SJSA1 (cell line): ENCODE measurements at places on chromosomes 16 and 17. TPM values are rescaled to one million over a fixed set of nuclear protein-coding genes. Genes with fewer than 3 reads are reported as not detected.
A peak's percentile ranks its signal among the peaks of the same experiment; 100 is the strongest.

- DNase-seq = no peak
Measured at GRCh38 chr17:73334771-73335513, 23.1 kb upstream of the CDC42EP4 start.

DNA sequence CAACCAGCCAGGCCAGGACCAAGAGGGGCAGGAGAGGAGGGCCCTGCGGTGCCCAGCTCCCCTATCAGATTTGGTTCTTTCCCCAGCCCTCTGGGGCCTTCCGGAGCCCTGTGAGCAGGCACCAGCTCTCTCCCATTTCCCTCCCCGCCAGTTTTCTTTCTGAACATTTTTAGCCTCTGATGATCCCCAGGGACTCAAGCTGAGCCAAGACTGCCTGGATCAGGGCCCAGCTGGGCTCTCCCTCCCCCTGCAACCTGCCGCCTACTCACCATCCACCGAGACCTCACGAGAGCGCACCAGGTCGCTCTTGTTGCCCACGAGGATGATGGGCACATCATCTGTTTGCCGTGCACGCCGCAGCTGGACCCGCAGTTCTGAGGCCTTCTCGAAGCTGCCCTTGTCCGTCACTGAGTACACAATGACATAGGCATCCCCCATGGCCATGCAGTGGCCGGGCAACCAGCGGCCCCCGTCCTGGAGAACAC is 2.0 kb downstream of the RRAD start:
- no peak for DNase-seq

GRCh38 chr17:71234349-71234748 is 886.5 kb upstream of the SOX9 start:
- no peak for DNase-seq

GRCh38 chr17:8766731-8767130 is 8.4 kb upstream of the SPDYE4 start:
- DNase-seq = no peak

- no peak for DNase-seq
Measured at GRCh38 chr16:84234321-84235241, 5.2 kb downstream of the KCNG4 start.

- no peak for DNase-seq
Measured at GRCh38 chr16:83854420-83854819, 44.5 kb upstream of the MLYCD start.

- DNase-seq = no peak
Measured at GRCh38 chr17:74808714-74809430, 32.7 kb upstream of the NAT9 start.

GRCh38 chr16:10100829-10101228 is 81.4 kb downstream of the GRIN2A start:
- DNase-seq = no peak

- peak; percentile 5 for DNase-seq
Measured at GRCh38 chr16:35713762-35714650, 2254.6 kb downstream of the TP53TG3F start.

DNA sequence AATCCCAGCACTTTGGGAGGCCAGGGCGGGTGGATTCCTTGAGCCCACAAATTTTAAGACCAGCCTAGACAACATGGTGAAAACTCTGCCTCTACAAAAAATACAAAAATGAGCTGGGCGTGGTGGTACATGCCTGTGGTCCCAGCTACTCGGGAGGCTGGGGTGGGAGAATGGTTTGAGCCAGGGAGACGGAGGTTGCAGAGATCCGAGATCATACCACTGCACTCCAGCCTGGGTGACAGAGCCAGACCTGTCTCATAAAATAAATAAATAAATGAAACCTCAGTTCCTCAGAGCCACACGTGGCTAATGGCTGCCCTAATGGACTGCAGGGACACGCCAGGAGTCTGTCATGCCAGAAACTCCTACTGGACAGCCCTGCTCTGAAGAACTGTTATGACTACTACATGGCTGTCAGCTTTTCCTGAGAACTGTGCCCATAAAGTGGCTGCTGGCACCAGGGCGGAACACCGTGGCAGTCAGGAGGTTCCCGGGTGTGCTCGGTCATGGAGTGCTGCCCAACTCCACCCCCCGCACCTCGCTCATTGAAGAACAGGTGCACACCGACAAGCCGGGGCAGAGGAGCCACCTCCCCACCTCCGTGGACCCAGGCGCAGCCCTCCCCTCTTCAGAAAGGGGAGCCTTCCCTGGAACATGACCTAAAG is 4.3 kb downstream of the TMEM11 start:
- DNase-seq = no peak

DNA sequence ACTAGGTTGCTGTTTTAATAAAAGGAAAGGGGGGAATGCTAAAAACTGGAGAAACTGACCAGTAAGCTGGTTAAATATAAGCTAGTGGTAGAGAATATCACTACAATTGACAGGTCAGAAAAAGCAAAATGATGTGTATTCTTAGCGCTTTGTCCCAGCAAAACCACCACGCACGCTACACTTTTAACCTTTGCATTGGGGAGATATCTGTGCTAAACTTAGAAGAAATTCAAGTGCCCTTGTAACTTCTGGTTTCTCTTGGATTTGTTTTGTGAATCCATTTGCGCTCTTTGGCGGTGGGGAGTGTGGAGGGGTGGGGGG is 1.4 kb downstream of the GAN start:
- no peak for DNase-seq

DNA sequence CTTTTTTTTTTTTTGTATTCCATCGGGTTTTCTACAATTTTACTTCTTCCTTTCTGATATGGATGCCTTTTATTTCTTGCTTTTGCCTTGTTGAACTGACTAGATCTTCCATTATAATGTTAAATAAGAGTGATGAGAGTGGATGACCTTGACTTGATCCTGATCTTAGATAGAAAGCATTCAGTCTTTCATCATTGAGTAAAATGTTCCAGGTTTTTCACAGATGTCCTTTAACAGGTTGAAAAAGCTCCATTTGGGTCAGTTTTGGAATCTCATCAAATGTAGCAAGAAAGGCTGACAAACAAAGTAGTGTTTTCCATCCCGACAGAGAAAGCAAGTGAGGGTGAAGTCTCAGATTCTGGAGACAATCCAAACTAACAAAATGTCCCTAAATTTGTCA is 27.2 kb upstream of the WIPI1 start:
- DNase-seq = no peak

- no peak for DNase-seq
Measured at GRCh38 chr17:82031885-82032627, 578 bp downstream of the RAC3 start.

- DNase-seq = no peak
Measured at GRCh38 chr17:82938486-82938872, 98.7 kb upstream of the ZNF750 start.

- DNase-seq = no peak
Measured at GRCh38 chr16:3046641-3047386, 453 bp downstream of the MMP25 start.

- no peak for DNase-seq
Measured at GRCh38 chr17:16889088-16889465, 82.8 kb downstream of the TNFRSF13B start.

DNA sequence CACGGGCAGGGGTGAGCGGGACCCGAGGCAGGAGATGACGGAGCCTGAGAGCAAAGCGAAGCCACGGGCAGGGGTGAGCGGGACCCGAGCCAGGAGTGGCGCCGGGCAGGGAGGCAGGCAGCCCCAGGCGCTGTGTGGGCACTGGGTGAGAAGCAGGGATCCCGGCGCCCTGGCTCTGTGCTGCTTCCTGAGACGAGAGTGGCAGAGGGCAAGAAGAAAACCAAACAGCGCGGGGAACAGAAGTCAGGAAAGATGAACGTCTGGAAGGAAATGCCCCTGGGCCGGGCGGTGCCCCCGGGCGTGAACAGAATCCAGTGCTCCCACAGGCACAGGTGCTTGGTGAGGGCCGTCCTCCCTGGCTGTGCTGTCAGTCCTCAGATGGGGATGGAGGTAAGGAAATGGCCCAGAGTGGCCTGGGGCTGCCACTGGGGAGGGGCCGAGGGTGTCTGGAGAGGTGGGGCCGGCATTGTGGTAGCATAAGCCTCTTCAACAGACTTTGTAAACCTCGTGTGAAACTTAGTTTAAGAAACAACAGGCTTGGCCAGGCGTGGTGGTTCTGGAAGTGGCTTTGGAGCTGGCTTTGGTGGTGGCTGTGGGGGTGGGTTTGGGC is 9.8 kb downstream of the ASPSCR1 start:
- peak; percentile 48 for DNase-seq

DNA sequence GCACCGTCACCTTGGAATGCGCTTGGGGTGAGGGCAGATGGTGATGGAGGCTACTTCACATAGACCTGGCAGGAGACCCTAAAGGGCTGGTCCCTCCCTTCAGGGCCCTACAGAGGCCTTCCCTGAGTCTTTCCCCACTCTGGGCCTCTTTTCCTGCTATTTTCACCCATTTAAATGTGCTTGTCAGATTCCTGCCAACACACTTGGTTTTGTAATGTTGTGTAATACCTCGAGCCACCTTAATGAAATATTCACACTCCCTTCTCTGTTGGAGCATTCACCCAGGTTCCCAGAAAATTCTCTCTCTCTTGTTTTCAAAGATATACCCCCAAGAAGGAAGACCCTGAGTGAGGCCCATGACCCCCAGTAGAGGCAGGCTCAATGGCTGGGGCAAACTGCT is 456.6 kb upstream of the DYNLRB2 start:
- DNase-seq = no peak

- no peak for DNase-seq
Measured at GRCh38 chr16:66881964-66882508, 1.7 kb downstream of the PDP2 start.

GRCh38 chr17:65572581-65573281 is 11.3 kb upstream of the AXIN2 start:
- DNase-seq = no peak

GRCh38 chr17:75876938-75877751 is 1.2 kb downstream of the TRIM47 start:
- DNase-seq = peak; percentile 99

GRCh38 chr17:83178533-83179304 is 99.3 kb downstream of the METRNL start:
- DNase-seq = peak; percentile 40

DNA sequence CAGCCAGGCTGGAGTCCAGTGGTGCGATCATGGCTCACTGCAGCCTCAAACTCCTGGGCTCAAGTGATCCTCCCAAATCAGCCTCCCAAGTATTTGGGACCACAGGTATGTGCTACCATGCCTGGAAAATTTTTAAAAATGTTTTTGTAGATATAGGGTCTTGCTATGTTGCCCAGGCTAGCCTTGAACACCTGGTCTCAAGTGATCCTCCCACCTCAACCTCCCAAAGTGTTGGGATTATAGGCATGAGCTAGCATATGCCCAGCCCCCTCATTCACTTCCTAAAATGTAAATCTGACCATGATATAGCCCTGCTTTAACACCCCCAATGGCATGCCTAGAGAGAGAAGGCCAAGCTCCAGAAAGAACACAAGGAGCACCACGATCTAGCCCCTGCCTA is 98.6 kb downstream of the NDE1 start:
- no peak for DNase-seq

GRCh38 chr17:73639932-73640331 is 4.3 kb downstream of the SDK2 start:
- no peak for DNase-seq

GRCh38 chr16:26019381-26020242 is 327.9 kb downstream of the HS3ST4 start:
- no peak for DNase-seq

- no peak for DNase-seq
Measured at GRCh38 chr16:65624666-65625065, 502.8 kb upstream of the CDH11 start.

DNA sequence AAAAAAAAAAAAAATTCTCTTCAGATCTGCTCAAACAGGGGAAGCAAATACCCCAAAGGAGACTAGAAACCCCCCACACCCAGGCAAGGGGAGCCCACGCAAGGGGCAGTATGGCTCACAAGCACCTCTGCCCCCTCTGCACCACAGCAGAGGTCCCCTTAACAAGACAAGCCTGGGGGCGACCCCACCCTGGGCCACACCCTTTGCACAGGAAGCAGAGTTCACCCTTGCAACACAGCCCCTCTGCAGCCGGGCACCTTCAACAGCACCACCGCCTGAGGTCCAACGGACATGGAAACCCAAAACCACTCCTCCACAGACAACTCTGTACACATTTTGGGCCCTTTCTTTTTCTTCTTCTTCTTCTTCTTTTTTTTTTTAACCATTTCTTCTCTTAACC is 12.8 kb downstream of the AXIN1 start:
- no peak for DNase-seq

- no peak for DNase-seq
Measured at GRCh38 chr17:57424777-57425188, 168.5 kb downstream of the MSI2 start.

- DNase-seq = no peak
Measured at GRCh38 chr16:48950184-48950583, 331.5 kb downstream of the CBLN1 start.

DNA sequence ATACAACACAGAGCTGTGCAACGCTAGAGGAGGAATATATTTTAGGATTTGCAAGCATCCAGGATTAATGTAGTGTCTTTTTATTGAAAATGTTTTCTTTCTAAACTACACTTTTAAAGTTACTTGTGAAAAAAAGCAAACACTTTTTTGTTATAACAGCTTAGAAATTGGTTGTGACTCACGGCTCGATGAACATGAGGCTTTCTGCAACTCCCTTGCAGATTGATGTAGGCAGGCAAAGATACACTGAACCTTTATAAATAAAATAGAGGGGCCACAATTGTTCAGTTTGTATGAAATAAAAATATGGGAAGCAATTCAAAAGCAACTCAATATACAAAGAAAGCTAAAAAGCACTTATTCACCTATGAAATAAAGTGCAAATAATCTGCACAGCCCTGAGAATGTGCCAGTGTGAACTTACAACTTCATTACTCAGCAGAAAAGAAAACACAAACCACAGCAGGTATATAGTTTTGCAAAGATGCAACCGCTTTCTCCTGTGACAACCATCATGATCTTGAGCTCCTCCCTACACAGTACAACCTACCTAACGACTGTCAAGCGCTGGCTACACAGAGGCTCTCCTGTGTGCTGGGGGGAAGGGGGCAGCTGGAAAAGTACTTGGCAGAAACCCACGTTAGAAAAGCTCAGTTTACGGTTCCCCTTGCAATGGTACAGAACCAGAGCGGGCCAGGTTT is 948 bp downstream of the LUC7L start:
- no peak for DNase-seq

The CBFA2T3 gene
- not detected in 2 replicates for total RNA-seq

The CLEC18A gene
- not detected in 2 replicates for total RNA-seq

The MT1F gene
- total RNA-seq = not detected in 2 replicates

The OTOA gene
- not detected in 2 replicates for total RNA-seq

The TNFSF13 gene
- 0.56 and 1.3 TPM in 2 replicates for total RNA-seq

The MT1G gene
- total RNA-seq = not detected in 2 replicates

The G6PC1 gene
- total RNA-seq = not detected in 2 replicates

The HOXB6 gene
- 4.8 and 7.1 TPM in 2 replicates for total RNA-seq

The ATF7IP2 gene
- total RNA-seq = 7.1 and 13.1 TPM in 2 replicates

The CDH8 gene
- 0.05 TPM in 1 of 2 replicates, not detected in the other for total RNA-seq

The GFOD2 gene
- 13.5 and 19.7 TPM in 2 replicates for total RNA-seq

The KRTAP9-8 gene
- not detected in 2 replicates for total RNA-seq

The FMNL1 gene
- not detected in 2 replicates for total RNA-seq

The PKMYT1 gene
- 66.4 and 80.8 TPM in 2 replicates for total RNA-seq

The LPCAT2 gene
- total RNA-seq = 0.47 TPM in 1 of 2 replicates, not detected in the other

The ARHGAP44 gene
- 0.58 and 5.1 TPM in 2 replicates for total RNA-seq
